Activated effector memory CD4-positive, alpha-beta T cell treated with Interleukin-2 at 50 U/mL for 16 hours (primary cell): ENCODE measurements at places on chromosomes 2 and 18.

DNA sequence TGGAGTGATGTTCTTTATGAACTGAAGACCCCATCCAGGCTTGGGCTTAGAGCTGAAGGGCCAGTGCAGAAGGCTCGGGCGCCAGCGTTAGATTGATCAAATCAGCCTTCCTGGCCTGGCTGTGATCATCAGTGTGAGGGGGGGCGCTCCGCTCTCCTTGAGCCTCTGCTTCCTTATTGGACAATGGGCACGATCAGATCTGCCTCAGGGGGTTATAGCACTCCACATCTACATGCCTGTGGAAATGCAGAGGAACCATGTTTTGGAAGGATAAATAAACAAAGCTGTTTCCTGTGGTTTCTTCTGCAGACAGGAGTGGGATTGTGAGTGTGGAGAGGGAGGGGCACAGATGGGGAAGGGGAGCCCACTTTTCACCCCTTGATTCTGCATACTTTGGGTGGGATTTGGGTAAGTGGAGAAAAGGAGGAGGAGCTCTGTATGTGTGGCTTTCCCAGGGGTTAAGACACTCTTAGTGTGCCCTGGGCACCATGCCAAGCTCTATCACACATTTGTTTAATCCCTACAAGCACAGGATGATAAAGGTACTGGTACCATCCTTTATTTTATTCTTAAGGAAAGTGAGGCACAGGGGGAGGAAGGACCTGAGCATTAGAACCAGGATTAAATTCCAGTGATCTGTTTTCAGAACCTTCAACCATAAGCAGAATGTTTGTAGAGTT, 150.5 kb downstream of the EN1 start:
- DNase-seq = no peak

GRCh38 chr2:238850091-238850490, 2.2 kb downstream of the TWIST2 start:
- no peak for DNase-seq

DNA sequence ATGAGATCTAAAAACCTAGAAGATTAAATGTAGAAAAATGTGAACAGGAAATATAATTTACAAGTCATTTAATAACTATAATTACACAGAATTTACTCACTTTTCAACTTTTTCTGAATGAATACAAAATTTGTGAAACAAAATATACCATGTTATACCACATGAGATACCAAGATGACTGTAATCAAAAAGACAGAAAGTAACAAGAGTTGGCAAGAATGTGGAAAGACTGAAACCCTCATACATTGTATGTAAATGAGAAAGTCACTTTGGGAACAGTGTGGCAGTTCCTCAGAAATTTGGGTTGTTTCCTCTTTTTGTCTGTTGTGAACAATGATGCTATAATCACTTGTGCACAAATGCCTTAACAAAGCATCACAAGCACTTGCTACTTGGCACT, 145.4 kb upstream of the ZNF804A start:
- no peak for DNase-seq

DNA sequence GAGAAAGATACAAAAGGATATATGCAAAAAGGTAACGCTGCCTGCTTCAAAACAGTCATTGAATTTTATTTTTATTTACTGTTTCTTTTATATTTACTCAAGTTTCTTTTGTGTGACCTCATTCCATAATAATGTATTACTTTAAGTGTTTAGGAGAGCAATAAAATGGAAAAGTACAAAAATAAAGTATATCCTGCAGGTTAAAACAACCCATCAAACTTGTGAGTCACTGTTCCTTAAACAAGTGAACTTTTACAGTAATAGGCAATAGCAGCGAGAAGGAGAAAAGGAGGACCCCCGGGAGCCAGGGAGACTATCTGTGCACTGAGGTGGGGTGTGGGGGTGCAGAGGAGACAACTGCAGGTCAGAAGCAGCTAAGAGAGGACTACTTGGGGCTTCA, 124.5 kb downstream of the EN1 start:
- DNase-seq = no peak

DNA sequence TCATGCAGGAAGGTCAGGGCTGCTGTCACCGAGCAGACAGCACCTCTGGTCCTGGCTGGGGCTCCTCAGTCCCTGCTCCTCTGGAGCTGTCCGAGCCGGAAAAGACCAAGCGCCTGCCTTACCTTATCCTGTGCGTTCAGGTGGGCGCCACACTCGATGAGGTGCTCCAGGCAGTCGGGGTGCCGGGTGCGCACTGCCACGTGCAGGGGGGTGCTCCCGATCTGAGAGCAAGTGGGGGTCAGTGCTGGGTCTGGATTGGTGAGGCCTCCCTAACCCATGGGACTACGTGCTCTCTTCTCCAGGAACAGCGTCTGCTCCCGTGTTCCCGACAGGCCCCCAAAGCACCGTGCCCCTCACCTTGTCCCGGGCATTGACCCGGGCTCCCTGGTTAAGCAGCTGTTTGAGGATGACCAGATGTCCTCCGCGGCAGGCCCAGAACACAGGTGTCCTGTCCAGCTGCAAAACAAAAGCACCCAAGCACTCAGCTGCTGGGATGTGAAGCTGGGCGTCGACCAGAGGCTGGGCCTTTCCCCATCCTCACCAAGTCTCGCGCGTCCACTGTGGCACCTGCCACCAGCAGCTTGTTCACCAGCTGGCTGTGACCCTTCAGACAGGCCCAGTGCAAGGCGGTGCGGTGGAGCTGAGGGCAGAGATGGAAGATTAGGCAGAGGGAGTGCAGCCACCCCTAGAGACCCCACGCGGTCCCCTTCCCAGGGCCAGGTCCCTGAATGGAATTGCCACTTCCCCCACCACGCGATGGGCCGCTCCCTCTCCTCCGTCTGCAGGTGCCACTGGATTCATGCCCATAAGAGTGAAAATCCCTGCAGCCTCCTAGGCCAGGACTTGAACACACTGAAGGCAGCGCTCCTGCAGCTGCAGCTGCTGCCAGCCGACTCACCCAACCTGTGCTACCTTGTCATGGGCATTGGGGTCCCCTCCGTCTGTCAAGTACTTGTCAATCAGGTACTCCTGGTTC, 3.7 kb downstream of the ANKRD23 start:
- DNase-seq = no peak
